Right atrium auricular region (tissue), 2 donors: ENCODE measurements at places on chromosomes 5 and 9.

- DNase-seq = no peak
These were observed 737 bp downstream of the RNF180 start for GRCh38 chr5:64166201-64166959.

GRCh38 chr9:128617943-128618342, 38.7 kb downstream of the DYNC2I2 start:
- DNase-seq = no peak

DNA sequence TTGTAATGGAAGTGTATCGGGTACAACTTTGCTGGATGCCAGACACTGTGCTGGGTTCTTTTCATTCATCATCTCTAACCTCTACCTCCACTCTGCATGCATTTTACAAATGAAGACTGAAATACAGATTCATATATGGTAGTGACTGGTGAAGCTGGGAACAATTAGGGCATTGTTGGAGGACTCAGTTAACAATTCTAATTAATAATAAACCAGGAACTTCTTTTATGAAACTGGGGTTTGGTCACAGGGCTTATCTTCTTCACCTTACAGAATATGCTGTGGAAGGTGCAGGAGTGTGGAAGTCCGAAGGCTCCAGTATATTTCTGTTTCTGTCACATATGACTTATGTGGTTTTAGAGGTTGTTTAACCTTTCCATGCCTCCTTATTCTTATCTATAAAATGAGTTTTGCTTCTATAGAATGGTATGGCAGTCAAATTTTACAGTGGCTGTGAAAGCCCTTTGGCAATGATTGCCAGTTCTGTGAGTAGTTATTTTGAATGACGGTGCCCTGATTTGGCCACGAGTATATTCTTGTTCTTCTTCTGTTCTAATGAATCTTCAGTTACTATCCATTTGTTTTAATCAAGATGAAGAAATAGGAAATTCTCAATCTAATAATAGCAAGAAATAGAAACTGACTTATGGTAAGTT, 284.7 kb downstream of the GABRB2 start:
- DNase-seq = no peak

DNA sequence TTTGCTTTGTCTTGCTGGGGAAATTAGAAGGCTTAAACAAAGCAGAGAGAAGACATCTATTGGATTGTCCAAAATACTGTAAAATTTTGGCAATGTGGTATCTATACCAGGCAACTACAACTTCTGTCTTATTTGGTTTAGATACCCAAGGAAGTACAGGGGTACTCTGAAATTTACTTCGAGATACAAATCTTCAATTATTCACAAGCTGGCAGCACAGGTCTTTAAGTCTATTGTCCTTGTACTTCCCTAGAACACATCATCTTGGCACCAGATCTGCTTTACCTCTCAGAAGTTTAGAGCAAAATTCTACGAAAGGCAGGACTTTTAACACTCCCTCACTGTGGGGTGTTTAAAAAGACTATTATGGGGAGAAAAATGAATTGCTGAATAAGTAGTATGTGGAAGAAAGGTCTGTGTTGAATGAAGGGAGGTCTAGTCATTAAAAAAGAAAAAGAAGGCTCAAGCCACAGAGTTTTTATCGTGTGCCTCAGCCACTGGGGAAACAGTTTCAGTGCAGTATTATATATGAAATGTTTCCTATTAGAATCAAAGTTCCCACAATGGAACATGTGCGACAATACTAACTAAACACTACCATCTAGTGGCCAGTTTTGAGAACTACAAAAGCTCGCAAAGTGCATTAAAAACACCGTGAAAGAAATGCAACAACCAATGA, 93.7 kb downstream of the PDE4D start:
- DNase-seq = no peak

DNA sequence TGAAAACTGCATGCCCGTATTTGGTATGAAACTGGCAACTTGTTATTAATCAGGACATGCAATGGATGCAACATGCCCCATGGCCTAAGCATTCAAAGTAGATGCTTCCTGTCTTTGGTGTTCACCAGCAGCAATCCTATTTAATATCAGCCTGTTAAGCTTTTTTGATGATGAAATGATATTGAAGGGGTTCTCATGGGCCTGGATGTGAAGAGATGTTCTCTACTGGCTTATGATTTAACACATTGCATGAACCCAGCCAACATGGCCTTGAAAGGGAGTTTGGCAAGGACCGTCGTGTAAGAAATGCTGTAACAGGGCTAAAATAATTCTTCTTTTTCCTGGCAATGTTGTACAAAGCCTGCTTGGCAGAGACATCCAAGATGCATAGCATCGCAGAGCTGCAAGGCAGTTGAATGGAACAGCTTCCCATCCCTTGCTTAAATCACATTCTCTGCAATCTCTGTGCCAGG, 111.2 kb downstream of the SMARCA2 start:
- DNase-seq = no peak

GRCh38 chr5:17157294-17157693, 60.1 kb upstream of the BASP1 start:
- no peak for DNase-seq

DNA sequence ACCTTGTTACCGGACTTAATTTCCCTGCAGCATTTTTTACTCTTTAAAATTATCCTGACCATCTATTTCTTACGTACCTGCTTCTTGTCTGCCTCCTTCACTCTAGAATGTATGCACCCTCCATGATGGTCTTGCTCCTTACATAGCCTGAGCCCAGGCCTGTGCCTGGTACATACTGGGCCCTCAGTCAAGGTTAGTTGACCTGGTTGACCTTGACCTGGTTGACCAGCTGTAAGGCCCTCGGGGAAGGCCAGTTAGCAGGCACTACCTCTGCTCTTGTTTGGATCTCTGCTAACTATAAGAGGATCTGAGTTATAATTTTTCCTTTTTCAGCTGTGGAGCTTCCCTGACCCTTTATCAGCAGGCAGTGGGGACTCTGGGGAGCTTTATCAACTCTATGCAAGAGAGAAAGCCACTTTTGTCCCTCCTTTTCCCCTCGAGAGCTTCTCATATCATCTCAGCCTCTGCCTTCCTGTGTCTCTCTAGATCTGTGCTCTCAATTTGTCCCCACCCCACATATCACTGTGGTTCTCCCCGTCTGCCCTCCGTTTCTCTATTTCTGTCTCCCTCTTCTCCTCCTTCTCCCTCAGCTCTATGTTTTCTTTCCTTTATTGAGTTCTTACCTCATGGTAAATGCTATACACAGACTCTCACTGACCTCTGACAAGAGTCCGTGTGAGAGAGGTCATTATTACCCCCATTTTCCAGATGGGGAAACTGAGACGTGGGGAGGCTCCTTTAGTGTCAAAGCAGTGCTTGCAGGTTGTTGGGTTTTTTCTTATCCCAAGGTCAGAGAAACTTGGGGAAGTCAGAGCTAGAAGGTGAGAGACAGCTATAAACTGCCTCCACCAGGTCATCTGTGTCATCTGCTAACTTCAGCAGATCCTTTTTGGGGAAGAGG, 28.6 kb downstream of the SPRY4 start:
- DNase-seq = no peak

DNA sequence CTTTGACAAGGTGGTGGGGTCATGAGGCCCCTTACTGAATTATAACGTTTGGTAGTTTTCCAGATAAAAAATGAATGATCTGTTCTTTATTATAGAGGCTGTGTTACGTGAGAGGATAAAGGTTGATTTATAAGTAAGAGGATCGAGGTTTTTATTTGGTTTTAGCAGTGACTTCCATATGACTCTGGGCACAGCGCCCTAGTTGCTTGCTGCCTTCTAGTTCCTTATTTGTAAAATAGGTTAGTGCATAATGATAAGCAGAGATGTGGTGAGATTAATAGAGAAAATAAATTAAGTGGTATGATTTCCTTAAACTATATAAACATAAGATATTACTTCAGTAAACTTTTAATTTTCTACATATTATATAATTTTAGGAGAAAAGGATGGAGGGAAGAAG, 29.8 kb downstream of the MRRF start:
- no peak for DNase-seq

- no peak for DNase-seq
These were observed 30.1 kb downstream of the GSN start for GRCh38 chr9:121298016-121298538.

GRCh38 chr5:43110606-43111170, 10.0 kb upstream of the ZNF131 start:
- DNase-seq = no peak

GRCh38 chr9:14402583-14402982, 88.6 kb upstream of the NFIB start:
- DNase-seq = no peak

- no peak for DNase-seq
These were observed 35.3 kb downstream of the UBE2QL1 start for GRCh38 chr5:6483880-6484382.

GRCh38 chr9:102072059-102072764, 333.8 kb upstream of the GRIN3A start:
- no peak for DNase-seq

- no peak for DNase-seq
These were observed 41.4 kb downstream of the CDC42SE2 start for GRCh38 chr5:131305138-131305689.

DNA sequence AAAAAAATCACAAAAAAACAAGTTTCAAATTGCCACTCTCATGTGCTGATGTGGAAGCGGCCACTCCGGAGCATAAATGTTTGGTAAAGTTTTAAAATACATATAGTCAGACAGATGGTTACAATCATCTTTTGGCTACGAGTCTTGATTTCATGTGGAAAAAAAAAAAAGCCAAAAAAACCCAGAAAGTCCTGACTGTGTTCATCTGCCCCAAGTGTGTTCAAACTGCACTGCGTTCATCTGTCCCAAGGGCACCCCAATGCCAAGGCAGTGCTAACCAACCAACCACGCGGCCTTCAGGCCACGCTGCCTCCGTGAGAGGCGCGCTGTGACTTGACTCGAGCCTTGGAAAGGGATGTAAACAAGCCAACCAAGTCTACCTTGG, 127.1 kb downstream of the MYO10 start:
- DNase-seq = no peak
